Astrocyte (in vitro differentiated cells and primary cell): ENCODE measurements at places on chromosomes 7 and 10. TPM values are rescaled to one million over a fixed set of nuclear protein-coding genes. Genes with fewer than 3 reads are reported as not detected.

The ZNF503 gene
- total RNA-seq, result 11.1 and 11.9 TPM in 2 replicates

The HOXA10 gene
- not detected in 2 replicates for total RNA-seq

The BRI3 gene
- total RNA-seq, result 182 and 195 TPM in 2 replicates

DNA sequence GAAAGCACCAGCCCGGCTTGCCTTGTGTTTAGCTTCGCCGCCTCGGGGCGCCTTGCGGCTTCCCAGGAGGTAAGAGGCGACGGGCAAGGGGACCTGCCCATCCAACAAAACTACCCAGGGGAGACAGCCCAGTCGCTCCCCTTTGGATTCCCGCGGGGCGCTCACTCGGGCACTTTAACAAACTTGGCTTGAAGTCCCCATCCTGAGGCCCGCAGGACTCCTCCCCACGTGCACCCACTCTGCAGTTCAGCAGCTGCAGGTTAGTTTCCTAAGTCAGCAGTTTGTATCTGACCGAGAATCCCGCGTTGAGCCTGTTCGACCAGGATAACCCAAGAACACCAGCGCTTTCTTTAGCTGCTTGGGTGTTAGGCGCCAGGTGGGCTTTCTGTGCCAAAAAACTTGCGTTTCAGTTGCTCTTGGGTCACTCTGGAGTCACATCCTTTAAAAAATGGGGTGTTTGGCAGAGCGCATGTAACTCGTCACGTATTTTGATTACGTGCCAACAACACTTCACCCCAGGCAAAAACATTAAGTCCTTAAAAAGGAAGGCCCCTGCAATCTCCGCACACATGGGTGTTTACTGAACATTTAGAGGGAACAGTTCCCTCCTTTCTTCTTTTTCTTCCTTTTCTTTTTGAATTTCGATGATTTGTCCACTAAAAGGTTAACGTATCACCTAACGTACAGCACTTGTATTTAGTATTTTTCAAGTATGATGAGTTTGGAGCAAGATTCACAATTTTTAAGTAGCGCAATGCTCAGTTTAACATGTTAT lies 876 bp downstream of the DNAH11 start:
- peaks cover 17% of the 10 kb centered on the region for H3K27me3 ChIP-seq
- no peaks in the 10 kb centered on the region for H3K36me3 ChIP-seq
- DNase-seq, result no peak
- H3K4me3 ChIP-seq, result peak overlapping the region; percentile 52

GRCh38 chr7:155756322-155756721 lies 55.9 kb downstream of the SHH start:
- no peaks in the 10 kb centered on the region for H3K4me1 ChIP-seq
- no peaks in the 10 kb centered on the region for H3K27me3 ChIP-seq
- H3K27ac ChIP-seq, result no peak overlapping the region
- H3K4me3 ChIP-seq, result no peak overlapping the region
- H3K36me3 ChIP-seq, result no peaks in the 10 kb centered on the region

GRCh38 chr10:118002581-118002980 lies 44.2 kb downstream of the RAB11FIP2 start:
- H3K36me3 ChIP-seq, result no peaks in the 10 kb centered on the region
- H3K4me1 ChIP-seq, result no peaks in the 10 kb centered on the region
- H3K4me3 ChIP-seq, result no peak overlapping the region
- H3K27me3 ChIP-seq, result no peaks in the 10 kb centered on the region
- no peak for DNase-seq
- no peak overlapping the region for H3K27ac ChIP-seq
